ENCODE measurements at places on chromosomes 11 and 22.

DNA sequence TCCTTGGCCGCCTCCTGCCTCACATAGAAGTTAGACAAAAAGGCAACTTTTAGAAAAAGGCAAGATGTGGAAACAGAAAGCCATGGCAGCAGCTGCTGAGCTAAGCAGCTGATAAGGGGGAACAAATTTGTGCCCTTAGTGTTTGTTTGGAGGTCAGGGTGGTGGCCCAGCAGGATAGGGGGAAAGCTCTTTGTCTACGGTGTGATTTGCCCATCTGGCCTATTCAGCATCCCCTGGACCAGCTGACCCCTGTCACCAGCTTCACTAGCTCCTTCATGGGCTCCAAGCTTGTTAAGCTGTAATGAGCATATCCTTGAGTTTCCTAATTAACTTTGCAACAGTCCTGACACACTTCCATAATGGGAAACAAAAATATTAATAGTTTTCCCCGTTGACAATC, 5.9 kb upstream of the ME3 start:
- no peak for DNase-seq

DNA sequence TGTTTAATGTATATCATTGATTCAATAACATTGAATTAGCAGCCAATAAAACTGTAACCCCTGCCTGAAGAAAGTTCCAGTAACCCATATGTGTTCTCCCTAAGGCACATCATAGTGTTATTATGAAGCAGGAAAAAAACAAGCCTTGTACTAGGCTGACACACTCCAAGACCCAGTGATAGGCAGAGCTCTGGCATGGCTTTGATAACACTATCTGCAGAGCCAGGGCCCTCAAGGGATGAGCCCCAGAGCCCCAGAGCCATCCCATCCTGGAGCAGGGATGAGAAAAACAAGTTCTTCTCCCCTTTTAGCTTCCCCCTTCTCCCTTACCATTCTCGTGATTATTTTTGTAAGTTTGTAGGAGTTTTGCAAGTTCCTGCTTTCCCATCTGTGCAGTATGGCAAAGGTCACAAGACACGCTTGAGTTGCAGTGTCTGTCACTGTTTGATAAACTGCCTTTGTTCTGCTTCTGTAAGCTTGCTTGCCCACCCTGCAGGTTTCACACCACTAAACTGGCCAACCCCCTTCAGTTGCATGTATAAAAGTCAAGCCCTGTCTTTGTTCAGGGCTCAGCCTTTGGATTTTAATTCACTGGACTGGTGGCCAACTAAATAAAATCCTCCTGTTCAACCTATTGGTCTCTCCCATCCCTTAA, 22.3 kb upstream of the GUCY1A2 start:
- no peak for DNase-seq

GRCh38 chr22:45090497-45090910, 73.2 kb upstream of the NUP50 start:
- DNase-seq: no peak

DNA sequence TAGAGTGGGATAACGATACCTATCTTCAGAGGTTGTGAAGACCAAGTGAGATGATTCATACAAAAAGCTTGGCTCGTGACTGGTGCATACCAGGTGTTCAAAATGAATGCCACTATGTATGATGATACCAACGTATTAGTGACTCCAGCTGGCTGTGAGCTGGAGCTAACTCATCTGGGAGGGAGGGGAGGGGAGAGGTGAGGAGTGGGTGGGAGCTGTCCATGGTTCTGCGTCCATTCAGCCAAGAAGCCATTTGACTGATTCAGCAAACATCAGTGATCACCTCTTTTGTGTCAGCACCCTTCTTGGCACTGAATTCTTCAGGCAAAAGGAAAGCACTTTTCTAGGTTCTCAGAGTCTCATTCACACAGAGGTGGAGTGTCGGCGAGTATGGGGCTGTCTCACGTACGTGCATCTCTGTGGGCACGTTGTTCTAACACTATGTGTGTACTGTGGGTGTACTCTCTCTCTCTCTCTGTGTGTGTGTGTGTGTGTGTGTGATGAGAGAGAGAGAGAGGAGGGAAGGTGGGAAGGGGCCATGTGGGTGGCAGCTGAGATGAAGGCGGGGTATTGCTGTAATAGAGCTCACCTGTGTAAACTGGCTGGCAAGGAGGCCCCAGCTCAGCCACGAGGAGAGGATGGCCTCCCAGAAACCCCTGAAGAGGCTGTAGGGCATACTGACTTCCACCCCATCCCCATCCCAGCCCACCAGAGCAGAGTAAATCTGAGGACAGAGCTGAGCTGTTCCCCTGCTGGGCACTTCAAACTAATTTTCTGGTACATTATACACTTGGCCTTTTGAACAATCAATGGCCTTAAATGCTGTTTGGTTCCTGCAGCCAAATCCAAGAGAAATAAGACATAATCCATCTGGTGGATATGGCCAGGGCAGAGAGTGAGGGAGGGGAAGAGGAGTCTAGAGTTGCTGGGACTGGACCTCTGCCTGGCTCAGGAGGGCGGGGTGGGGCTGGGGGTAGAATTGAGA, 96.1 kb upstream of the THY1 start:
- no peak for DNase-seq

DNA sequence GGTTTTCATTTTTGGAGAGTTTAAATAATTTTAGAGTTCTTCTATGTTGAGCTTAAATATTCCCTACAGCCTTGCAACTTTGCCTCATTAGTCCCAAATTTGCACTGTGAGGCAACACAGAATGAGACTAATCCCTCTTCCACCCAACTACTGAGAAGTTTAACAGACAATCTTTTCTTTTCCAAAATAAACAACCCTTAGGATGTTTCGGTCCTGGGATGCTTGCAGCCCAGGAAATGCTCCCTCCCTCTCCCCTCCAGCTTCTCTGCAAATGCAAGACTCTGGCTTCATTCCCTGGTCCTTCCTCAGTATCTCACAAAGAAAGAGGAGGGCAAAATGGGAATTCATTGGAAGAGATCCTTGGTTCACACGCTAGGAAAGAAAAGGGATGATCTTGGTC, 222.5 kb downstream of the ST3GAL4 start:
- DNase-seq: no peak

- DNase-seq: no peak
Observed at GRCh38 chr11:74532501-74533246, 39.1 kb upstream of the LIPT2 start.

GRCh38 chr22:38397189-38398085, 57.6 kb downstream of the KCNJ4 start:
- DNase-seq: no peak

- no peak for DNase-seq
Observed at GRCh38 chr22:49668402-49668801, 159.3 kb downstream of the BRD1 start.

- no peak for DNase-seq
Observed at GRCh38 chr11:40168414-40168813, 1291.0 kb downstream of the LRRC4C start.

DNA sequence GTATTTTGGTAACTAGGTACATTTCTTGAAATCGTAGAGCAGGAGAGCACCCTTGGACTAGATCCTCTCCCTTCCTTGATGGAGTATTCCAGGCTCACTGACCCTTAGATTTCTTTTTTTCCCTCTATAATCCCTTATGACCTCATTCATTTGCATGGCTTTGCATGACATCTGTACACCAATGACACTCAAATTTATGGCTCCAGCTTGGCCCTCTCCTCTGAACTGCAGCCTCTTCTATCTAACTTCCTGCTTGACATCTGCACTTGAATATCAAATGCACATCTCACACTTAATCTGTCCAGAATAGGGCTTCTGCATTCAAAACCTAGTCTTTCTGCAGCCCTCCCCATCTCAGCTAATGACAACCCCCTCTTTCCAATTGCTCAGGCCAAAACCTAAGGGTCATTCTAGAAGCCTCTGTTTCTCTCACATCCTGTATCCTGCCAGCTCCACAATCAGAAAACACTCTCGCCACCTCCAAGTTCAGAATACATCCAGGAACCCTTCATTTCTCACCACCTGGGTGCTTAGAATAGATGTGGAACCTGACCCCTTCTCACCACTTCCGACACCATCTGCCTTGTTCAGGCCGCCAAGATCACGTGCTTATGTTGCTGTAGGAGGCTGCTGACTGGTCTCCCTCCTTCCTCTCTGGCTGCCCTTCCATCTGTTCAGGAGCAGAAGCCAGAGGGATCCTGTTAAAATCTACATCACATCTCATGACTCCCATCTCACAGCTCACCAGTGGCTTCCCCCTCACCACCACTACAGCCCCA, 138.9 kb upstream of the MTNR1B start:
- no peak for DNase-seq

Measured in NCI-H1436 (cell line).